Stimulated activated CD8-positive, alpha-beta memory T cell treated with anti-CD3 and anti-CD28 coated beads, Interleukin-2, amount 100 ng/mL, for 48 hours (primary cell): ENCODE measurements at places on chromosomes 1 and 21.

DNA sequence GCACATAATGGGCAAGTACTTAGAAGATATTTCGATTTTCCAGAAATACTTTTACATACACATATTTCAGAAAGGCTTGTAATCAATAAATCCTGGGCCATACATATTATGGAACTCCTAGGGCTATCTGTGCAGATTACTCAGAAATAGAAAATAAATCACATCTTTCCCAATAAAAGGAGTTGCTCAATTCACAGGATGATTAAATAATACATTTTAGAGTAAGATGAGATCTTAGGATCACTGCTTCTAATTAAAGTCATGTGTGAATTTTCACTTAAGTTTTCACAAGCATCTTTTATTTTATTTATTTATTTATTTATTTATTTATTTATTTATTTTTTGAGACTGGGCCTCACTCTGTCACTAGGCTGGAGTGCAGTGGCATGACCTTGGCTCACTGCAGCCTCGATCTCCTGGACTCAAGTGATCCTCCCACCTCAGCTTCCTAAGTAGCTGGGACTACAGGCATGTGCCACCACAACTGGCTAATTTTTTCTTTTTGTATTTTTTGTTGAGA lies 144.2 kb downstream of the HIVEP3 start:
- no peak for DNase-seq

GRCh38 chr1:28193701-28194161 lies 17.2 kb upstream of the PTAFR start:
- no peak for DNase-seq

DNA sequence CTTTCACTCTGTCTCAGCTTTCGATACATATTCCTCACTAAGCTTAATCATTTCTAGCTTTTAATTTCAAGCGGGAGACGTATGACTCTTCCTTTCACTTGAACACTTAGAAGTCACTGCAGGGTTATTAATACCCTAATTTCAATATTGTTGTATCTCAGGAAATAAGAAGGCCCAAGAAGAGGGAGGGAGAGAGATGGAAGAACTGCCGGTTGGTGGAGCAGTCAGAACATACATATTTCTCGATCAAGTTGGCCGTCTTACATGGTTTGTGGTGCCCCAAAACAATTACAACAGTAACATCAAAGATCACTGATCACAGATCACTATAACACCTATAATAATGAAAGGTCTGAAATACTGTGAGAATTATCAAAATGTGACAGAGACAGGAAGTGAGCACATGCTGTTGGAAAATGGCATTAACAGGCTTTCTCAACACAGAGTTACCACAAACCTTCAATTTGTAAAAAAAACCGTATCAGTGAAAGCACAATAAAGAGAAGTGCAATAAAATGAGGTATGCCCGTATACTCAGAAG lies 145.4 kb upstream of the HP1BP3 start:
- DNase-seq: no peak

DNA sequence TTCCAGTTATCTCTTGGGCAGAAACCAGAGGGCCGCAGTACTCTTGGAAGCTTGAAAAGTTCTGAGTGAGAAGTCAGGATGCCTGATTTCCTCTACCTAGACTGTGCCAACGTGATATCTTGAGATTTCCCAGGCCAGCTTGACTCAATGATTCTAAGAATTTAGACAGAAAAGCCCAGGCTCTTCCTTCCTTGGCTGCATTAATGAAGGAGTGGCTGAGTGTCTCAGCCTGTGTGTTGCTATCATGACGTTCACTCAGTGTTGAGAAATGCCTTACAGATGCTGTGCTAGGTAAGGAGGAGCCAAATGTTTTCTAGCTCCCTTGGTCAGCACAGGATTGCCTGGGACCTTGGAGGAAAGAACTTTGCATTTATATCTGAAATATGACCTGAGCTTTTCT lies 454.1 kb upstream of the USP24 start:
- DNase-seq: no peak

- no peak for DNase-seq
These were observed 251.2 kb upstream of the USP24 start for GRCh38 chr1:55466373-55466772.

DNA sequence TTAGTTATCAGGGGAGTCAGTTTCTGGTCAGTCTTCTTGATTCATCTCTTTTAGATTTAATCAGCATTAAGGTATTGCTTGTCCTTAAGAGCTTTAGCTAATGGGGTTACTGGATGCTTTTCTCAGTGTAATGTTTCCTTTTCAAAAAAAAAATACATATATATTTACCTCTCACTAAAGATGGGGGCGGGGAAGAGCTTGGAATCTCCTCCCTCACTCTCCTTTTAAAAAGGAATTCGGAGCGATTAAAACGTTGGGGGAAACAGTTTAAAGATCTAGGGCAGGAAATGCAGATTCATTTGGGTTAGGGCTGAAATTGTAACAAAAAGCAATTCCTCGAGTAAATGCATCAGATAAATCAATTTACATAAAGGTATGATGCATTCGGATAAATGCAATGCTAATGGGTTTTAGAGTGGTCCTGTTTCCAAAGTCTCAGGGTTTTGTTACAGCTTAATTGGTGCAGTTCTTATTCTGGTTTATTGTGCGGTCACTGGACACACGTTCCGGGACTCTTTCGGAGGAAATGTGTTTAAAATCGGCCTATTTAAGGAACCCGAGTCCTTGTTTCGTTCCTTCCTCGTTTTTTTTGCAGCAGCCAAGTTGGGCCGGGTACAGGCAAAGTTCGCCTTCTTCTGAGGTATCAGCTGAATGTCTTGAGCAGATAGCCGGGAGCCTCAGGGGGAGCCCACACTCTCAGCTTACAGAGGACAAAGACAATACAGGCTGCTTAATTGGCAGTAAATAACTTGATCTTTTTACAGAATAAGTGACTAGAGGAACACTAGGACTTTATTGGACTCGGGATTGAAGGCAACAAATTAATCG lies 1.6 kb downstream of the LMO4 start:
- no peak for DNase-seq

DNA sequence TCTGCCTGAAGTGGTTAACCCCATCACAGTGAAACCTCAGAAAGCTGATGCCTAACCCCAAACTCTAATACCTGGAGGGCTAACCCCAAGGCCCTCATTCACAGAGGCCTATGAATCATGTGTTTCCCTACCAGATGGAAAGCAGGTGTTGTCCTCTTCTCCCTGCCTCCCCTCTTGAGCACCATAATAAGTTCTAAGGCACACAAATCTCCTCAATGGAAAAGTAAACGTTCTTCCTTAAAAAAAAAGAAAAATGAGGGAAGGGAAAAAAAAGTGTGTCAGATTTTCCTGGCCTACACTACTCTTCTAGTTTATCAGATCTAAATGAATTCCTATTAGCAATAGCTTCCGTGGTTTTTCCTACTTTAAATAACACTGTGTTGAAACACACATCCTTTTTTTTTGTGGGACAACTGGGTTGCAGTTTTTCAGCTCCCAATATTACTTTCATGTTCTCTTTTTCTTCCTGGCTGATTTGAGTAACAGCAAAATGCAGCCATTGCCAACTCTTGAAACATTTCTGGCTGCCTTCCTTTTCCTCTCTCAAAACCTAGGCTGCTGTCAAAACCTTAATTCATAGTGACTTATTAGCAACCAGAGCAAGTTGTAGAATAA lies 43.2 kb downstream of the SLC44A3 start:
- no peak for DNase-seq

DNA sequence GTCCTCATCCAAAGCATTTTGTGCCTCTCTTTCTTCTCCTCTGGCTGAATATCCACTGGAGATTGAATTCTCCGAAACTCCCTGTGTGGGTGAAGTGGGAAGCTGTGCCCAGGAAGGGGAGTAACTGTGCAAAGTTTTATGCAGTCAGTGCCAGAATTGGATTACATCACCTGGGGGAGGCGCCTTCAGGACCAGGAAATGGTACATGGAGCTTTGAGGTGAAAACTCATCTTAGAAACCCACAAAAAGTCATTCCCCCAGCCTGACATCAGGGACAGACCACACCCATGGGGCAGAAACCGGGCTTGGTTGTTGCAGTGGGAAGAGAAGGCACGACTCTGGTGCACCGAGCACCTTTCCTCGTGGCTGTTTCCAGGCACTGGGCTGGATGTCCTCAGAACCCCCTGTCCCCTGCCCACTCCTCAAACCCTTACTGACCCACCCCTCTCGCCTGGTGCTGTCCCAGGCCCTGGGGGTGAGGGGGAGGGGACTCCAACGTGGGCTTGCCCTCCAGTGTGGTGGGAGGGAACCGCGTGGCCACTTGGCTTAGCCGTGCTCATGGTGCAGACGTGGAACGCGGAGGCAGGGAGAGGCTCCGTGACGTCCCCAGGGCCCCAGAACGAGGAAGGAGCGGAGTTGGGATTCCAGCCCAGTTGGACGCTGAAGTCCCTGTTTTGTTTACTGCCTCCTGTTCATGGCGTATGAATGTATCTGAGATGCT lies 15.7 kb downstream of the TFF3 start:
- DNase-seq: peak; percentile 17
